ENCODE measurements at places on chromosomes 7 and 10.
A peak's percentile ranks its signal among the peaks of the same experiment; 100 is the strongest.

- no peak for DNase-seq
Measured at GRCh38 chr10:111822661-111823060, 360.9 kb downstream of the GPAM start.

GRCh38 chr10:7411671-7412128 lies 866 bp upstream of the SFMBT2 start:
- no peak for DNase-seq

DNA sequence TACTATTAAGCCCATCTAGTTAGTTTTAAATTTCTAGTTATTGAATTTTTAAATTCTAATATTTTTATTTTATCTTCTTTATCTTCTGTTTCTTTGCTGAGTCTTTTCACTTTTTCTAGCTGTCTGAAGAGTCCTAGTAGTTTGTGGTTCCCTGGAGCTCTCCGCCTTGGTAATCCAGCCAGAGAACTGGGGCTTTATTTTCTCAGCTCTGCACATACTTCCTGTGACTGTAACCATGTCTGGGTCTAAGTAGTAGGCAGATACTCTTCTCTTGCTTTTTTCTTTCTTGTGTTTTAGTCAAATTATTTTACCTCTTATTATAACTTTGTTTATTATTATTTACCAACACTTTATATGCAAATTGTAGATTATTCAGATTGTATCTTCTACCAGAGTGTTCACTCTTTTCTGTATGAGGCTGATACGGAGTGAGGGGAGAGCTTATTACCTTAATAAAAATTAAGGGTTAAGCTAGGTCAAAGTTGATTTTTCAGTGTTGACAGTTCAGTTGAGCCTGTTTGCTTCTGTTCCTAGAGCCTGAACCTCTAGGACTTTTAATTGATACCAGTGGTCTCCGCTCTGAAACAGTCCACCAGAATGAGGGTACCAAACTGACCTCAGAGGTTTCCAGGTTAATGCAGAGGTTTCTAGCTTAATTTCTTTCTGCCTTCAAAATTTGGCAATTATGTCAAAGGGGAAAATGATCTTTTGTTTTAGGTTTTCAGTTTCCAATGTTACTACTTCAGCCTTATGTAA lies 155.4 kb downstream of the ADK start:
- DNase-seq: peak; percentile 38

- DNase-seq: no peak
Measured at GRCh38 chr7:36732806-36733205, 8.5 kb upstream of the AOAH start.

GRCh38 chr10:124000792-124001201 lies 92.6 kb downstream of the CHST15 start:
- DNase-seq: no peak

GRCh38 chr10:131043039-131043691 lies 268.4 kb downstream of the TCERG1L start:
- DNase-seq: no peak

DNA sequence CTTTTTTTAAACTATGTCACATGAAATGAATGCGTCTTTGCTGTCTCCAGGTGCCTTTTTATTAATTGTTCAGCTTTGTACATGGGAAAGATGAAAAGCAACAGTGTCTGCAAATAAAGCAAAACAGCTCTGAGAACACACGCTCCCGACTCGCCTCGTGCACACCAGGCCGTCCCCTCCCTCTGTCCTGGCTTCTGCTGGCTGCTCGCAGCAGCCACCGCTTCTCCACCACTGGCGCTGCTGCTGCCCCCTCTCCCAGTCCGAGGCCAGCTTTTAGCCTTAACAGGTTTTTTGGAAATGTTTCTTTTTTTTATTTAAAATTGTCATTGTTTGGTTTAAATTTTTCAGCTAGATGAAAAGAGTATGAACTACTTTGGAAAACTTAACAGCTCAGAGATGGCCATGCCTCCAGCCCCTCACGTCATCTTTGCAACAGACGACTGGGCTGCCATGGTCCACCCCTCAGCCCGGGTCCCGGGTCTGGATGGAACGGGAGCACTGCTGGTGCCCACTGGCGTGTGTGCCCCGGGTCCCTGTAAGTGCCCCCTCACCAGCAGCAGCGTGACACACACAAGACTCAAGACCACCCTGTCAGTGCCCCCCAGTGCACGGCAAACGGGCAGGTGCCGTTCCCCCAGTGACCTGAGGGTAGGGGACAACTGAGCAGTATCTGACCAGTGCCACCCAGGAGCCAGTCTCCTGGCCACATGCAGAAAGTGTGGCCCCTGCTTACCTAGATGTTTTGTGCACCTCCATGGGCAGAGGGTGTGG lies 415.6 kb upstream of the FOXK1 start:
- no peak for DNase-seq

GRCh38 chr10:30002426-30003266 lies 56.7 kb downstream of the JCAD start:
- DNase-seq: peak; percentile 80

- DNase-seq: no peak
Measured at GRCh38 chr7:29825775-29826529, 19.6 kb downstream of the WIPF3 start.

- peak; percentile 30 for DNase-seq
Measured at GRCh38 chr10:122521011-122521410, 39.5 kb upstream of the DMBT1 start.

DNA sequence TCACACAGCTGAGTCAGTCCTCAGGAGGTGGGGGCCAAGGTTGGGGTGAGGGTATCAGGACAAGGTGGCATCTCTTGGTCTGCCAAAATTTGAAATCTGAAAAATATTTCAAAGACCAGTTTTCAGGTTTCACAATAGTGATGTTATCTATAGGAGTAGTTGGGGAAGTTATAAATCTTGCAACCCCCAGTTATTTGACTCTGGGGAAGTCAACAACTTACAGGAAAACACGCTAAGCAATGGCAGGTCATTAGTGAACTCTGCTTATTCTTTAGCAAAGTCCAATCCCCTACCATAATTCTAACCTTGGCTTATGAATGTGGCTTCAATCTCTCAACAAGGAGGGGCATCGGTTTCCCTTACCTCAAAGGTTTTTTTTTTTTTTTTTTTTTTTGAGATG lies 94.9 kb downstream of the MARCHF5 start:
- no peak for DNase-seq

DNA sequence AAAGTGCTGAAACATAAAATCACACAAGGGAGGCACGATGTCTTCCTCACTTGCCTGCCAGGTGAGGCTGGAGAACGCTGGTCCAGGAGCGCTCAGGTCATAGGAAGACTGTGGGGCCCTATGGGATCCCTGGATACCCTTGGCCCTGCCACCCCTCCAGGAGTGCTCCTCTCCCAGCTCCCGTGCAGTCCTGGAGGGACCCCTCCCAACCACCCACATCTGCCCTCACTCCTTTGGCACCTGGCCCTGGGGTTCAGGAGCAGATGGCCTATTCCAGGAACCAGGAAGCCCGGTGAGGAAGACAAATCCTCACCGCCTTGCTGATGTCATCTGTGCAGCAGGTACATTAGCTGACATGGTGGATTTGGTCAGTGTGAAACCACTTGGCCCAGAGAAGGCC lies 3.7 kb upstream of the CXCL12 start:
- DNase-seq: no peak

GRCh38 chr10:124802313-124802675 lies 675 bp downstream of the ABRAXAS2 start:
- DNase-seq: no peak

DNA sequence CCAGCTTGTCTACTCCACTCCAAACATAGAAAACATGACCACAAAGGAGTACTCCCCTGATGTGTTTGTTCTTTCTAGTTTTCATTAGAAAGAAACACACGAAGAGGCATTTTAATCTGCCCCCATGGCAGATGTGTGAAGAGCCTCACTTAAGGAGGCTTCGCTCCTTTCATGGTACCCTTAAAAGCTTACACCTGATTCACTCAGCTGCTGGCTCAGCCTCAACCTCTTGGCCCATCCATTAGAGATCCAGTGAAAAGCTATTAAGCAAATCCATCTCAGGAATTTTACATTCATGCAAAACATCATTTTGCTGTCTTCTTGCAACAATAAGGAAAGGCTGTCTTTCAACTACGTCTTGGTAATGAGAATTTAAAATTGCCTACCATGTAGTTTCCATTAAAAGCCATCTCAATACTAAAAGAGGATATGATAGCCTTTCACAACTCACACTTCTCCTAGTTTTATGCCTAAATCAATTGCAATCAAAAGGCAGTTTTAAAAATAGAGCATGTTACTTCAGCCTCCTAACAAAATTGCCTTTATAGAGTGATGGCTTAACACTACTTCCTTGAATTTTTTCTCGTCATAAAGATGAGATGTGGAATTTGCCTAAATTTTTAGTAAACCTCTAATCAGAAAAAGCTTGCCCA lies 22.7 kb downstream of the MACC1 start:
- no peak for DNase-seq

DNA sequence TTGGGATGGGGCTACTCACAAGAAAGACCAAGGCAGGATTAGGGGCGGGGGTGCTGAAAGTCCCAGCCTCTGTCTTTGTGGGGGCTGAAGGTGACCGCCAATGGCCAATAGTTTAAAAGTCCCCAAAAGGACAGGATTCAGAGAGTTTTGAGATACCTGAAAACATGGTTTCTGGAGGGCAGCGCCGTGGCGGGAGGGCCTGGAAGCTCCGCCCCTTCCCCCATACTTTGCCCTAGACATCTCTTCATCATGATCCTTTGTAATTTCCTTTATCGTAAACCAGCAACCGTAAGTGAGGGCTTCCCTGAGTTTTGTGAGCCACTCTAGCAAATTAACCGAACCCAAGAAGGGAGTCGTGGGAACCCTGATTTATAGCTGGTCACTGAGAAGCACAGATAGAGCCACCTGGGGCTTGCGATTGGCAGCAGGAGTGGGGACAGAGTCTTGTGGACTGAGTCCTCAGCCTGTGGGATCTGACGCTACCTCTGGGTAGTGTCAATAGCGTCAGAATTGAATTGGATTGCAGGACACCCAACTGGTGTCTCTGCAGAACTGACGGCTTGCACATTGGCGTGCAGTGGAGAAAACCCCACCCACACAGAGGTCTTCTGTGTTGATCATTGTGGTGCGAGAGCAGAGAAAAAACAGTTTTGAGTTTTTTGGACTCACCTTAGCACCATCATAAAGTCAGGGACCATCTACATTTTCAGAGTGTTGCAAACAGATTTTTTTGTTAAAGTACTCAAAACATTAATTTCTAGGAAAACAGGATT lies 169.3 kb downstream of the USP6NL start:
- DNase-seq: no peak

DNA sequence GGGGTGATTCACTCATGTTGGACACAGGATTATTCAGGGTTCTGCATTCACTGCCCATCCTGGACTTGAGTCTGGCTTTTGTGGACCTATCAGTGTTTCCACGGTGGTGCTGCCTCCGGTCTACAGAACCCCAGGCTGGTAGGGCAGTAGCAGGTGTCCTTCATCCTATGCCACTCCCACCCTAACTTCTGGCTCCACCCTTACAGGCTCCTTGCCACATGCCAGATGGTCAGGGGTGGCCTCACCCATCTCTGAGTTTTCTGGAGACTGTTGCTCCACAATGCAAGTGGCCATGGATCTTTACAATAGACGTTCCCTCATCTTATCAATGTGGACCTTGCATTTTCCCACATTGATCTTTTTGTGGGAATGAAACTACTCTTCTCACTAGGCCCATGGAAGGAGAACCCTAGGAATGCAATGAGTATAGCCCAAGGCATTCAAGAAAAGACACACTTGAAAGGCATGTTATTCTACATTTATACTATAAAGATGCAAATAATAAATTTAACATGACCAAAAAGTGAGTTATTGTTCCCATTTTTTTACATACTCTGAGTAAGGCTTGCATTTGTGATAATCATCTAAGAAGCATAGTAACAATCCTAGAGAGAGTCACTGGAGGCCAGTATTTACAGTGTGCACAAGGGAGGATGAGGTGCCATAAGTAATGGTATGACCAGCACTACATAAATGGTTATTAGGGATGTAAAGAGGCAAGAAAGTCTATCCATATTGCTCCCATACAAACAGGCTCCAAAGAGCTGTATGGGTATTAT lies 57.4 kb upstream of the ADO start:
- no peak for DNase-seq

DNA sequence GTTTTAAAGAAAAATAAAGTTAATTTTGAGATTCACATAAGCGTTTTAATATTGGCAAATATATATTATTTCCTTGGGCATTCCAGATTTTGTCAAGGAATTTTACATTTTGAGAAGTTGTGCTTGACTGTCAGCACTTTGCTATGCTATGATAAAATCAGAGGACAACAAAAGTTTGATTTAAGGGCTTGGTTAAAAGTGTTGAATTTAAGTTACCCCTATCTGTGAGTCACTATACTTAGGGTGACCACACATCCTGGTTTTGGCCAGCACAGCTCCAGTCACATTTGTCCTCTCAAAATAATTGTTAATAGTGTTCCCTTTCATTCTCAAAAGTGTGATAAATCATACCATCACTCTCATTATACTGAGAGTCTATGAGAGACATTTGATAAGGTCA lies 34.2 kb upstream of the ANK3 start:
- DNase-seq: no peak

DNA sequence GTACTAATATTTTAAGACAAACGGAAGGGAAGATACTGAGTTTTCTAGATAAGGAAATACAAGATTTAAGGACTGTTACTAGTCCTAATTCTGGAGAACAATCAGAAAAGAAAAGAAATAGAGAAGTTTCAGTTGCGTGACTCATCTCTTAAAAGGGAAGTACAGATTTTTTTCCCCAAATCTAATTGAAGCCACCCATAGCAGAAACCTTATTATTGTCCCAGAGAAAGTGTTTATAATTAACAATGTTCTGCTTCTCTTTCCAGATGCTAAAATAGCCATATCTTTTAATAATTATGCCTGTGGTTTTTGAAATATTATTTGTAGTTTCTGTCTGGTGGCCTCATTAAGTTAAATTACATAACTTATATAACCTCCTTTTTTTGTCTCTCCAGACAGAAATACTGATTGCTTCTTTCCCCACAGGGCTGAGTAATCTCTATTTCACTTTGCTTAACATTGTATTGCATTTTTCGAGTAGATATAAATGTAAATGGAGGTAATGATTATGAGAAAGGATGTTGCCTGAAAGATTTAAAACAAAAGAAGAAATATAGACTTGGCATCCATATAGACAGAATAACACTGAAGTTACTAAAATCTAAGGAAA lies 240.7 kb upstream of the MBL2 start:
- no peak for DNase-seq

DNA sequence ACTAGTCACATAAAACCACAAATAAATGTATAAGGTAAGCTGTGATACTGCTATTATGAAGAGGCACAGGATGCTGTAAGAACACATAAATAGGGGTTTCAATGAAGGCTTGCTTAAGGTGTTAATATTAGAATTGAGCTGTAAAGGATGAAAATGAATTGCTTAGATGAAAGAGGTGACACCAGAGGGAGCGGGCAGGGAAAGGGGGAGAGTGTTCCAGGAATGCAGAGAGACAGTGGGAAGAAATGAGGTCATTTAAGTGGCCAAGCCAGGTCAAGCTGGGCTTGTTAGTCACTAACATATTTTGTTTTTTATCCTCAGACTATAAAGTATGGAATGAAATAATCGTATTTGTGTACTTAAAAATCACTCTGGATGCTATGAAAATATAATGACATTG lies 193.5 kb downstream of the NRG3 start:
- DNase-seq: no peak

DNA sequence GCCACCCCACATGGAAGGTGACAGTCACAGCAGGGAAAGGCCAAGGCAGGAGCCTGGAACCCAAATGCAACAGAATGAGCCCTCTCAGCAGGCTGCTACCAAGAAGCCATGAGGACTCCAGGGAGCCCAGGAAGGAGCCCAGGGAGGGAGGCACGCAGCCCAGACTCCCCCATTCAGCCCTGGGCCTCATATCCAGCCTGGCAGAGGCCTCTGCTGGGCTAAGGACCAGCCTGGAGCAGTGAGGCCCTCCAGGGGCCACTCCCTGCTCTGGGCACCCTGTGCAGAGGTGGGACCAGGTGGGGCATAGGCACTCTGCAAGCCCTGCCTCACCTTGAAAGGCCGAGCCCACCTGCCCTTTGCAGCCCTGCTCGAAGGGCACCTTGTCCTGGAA lies 25.8 kb upstream of the ZNF488 start:
- no peak for DNase-seq
